NCI-H226 (cell line): ENCODE measurements at places on chromosomes 12 and 14.

DNA sequence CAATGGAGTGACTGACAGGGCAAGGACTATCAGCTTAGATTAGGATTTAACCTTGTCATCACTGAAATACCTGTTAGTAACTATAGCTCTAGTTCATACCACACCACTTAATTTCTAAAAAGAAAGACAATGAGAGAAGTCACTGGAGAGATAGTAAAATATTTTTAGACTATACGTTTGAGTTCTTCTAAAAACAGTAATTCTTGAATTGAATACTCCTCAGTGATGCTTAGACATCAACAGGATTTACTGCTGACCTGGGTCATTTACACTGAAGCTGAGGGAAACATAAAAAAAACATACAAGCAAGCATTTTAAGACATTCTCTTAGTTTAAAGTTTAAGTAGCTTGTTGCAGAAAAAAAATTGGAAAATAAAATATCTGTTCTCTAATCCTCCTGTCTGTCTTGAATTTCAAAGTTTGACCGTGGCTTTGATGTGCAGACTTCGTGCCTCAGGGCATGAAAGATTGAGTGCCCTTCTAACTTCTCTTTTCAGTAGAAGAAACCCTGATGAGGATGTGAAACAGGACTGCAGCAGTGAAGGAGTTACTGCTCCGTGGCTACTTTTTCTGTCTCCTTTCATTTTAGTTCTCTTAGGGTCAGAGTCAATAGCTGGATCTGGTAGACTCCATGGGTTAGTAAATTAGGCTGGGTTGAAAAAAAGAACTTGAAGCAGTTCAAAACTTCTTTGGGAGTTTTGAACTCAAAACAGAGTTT is 172.2 kb downstream of the PTPRO start:
- no peak for DNase-seq

DNA sequence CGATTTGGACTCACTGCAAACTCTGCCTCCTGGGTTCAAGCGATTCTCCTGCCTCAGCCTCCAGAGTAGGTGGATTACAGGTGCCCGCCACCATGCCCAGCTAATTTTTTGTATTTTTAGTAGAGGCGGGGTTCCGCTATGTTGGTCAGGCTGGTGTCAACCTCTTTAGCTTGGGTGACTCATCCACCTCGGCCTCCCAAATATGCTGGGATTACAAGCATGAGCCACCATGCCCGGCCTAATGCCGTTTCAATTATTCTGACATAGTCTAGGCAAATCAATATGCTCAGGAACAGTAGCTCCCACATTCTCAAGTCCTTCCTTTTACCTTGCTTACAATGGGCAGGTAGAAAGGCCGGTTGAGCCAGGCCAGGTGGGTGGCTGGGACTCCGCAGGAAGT is 82.0 kb upstream of the EEA1 start:
- DNase-seq, result no peak

DNA sequence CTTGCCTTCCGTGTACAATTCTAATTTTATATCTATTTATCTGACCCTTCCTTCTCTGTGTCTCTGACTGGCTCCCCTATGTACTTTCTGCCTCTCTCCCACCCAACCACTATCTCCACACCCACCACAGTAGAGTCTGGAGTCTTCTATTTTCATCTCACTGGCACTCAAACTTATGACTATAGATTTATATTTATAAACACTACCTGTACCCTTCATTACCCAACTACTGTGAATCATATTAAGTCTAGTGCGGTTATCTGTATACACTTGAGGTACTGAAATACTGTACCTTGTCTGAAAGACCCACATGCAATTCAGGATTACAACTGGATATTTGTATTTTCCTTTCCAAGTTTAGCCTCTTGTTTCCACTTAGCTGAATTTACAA is 36.1 kb downstream of the ATP2B1 start:
- no peak for DNase-seq

GRCh38 chr14:32709027-32709426 is 229.7 kb upstream of the NPAS3 start:
- DNase-seq, result peak; percentile 36

DNA sequence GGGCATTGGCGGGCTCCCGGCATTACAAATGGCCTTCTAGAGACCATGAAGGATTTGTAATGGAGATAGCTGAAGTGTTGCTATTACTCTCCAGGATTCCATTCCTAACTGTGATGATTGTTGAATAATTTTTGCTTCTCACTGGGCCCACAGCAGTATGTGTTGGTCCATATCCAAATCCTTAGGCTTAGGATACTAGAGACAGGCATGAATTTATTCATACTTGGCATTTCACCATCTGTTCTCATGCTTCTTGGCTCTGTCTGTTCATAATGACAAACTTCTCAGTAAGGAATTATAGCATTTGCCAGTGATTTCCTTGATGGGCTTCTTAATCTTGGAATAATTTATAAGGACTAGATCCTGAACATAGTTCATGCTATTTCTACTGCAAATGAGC is 832.9 kb downstream of the C12orf50 start:
- peak; percentile 30 for DNase-seq

GRCh38 chr14:95322651-95323050 is 2.9 kb upstream of the CLMN start:
- DNase-seq, result peak; percentile 18

DNA sequence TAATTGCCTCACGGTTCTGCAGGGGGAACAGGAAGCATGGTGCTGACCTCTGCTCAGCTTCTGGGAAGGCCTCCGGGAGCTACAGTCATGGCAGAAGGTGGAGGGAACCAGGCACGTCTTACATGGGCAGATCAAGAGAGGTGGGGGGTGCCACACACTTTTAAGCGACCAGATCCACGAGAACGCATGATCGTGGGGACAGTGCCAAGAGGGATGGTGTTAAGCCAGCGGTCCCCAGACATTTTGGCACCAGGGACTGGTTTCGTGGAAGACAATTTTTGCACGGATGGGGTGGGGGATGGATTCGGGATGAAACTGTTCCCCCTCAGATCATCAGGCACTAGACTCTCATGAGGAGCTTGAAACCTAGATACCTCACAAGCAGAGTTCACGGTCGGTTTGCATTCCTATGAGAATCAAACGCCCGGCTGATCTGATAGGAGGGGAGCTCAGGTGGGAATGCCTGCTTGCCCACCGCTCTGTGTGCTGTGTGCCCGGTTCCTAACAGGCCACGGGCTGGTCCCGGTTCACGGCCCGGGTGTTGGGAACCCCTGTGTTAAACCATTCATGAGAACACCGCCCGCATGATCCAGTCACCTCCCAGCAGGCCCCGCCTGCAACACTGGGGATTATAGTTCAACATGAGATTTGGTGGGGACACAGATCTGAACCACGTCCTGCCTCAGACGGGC is 96.9 kb downstream of the ADGRD1 start:
- DNase-seq, result no peak

DNA sequence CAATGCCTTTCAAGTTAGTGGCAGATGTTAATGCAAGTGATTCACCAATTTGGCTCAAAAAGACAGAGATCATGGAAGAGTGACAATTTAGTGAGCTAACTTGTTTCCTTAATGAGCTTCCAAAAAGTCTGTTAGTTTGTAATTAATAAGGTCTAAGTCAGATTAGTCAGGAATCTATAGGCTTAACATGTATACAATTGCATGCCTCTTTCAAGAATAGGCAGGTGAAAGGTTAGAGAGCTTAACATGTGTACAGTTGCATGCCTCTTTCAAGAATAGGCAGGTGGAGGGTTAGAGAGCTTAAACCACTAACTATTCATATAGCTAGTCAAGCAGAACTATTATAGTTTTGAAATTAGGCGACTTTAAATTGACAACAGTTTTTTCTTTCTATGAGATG is 663.8 kb downstream of the C12orf50 start:
- DNase-seq, result no peak

DNA sequence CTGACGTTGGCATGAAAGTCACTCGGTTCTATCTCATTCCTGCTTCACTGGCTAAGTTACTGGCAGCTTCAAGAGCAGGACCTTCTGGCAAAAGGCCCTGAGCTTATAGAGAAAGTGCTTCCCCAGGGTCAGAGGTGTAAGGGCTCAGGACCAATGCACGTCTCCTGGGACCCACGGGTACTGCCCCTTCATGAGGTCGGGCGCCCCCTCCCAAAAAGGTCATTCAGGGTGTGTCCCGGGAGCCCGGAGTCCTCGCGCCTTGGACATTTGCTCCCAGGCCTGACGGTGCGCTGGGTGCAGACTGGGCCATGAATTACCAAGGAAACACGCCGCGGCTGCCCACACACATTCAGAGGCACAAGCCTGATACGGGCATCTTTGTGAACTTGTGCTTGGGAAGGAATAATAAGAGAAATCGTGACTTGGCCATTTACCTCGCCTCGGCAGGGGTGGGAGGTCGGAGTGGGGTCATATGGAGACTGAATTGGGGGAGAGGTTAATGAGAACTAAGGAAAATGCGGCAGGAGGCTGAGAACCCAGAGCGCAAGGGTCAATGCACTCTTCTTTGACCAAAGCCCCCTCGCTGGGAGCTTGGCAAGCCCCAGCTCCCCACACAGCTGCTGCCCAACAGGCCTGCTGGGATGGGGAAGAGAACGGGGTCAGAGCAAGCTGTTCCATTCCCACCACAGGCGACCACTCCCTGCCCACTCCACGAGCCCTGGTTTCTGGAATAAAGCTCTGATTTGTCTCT is 15.7 kb upstream of the SLC6A12 start:
- DNase-seq, result no peak

GRCh38 chr12:56699020-56699661 is 11.1 kb upstream of the PTGES3 start:
- DNase-seq, result no peak

DNA sequence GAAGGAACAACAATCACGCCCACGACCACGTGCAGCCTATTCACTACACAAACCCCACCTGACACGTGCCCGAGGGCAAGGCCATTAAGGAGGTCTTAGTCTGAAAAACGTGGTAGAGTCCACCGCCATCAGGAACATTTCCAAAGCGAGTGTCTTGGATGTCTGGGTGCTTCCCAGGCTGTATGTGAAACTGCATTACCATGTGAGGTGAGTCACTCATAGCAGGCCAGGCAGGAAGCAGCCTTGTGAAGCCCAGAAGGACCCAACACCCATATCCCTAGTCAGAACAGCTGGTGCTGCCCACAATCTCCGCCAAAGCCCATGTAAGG is 3.3 kb upstream of the KRT79 start:
- peak; percentile 89 for DNase-seq

- DNase-seq, result no peak
Measured at GRCh38 chr14:31283153-31283552, 75.6 kb upstream of the HECTD1 start.

DNA sequence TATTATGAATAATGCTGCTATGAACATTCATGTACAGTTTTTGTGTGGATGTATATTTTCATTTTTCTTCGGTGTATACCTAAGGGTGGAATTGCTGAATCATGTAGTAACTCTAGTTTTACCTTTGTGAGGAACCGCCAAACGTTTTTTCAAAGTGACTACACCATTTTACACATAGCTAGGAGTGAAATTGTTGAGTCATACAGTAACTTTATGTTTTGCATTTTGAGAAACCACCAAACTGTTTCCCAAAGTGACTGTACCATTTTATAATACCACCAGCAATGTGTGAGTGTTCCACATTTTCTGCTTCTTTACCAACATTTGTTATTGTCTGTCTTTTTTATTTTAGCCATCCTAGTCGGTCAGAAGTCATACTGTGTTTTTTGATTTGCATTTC is 3.1 kb upstream of the TPH2 start:
- peak; percentile 8 for DNase-seq

- no peak for DNase-seq
Measured at GRCh38 chr12:65632131-65632855, 192.0 kb upstream of the HMGA2 start.

DNA sequence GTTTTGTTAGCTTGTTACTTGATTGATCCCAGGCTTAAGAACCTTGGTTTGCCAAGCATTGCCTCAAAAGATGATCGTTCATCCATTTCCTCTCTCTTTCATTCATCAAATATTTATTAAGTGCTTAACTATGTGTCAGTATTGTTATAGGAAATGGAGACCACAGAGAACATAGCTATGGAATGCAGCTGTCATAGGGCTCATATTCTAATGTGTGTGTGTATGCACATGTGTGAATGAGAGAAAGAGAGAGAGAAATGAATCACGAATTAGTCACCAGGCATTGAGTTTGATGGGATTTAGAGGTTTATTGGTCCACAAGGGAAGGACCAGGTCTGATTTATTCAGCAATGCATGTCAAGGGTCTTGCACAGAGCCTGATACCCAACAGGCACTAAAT is 71.0 kb upstream of the FBXO21 start:
- DNase-seq, result peak; percentile 33

DNA sequence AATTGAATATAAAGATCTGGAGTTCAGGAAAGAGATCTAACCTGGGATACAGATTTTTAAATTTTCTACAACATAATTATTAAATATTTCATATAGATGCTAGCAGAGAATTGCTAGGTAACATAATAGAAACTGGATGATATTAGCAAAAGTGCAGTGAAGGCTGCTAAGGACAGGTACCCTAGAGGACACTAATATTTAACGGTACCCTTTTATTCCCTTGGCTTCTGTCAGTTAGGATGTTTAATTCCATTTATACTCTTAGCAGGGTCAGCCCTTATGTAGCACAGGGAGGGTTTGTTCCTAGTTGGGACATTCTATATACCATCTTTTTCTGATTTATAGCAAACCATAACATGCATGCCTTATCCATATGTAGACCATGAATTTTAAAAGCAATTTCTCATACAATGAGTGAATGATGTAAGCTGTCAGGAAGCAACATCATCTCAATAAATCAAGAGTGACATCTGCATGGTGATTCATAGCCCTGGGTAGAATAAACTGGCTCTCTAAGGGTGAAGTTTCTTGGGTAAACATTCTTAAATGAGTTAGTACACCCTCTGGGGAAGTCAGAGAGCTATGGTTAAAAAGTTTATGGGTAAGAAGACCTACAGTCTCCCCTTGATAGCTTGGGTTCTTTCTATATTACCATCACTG is 404.4 kb upstream of the MGAT4C start:
- DNase-seq, result peak; percentile 94

DNA sequence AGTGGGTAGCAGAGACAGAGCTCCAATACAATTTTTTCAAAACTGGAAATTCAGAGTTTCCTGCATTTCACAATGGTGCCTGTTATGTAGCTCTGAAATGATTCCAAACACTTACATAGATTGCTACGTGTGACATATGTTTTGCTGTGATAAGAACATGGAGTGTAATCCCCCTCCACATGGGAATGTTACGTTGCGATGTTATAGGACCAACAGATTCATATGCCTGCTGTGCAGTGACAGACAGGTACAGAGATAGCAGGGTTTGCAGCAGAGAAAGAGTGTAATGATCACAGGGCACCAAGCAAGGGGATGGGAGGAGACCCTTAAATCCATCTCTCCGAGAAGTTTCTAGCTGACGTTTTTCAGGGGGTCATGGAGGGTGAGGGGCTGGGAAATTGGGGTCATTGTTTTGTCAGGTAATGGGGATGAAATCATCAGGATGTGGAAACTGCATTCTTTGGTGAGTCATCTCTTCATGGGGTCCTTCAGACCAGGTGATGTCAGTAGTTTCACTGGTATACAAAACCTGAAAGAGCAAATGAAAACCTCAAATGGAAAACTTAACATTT is 76.6 kb upstream of the OSBPL8 start:
- DNase-seq, result peak; percentile 75

- DNase-seq, result no peak
Measured at GRCh38 chr12:131747276-131748177, 36.6 kb downstream of the SFSWAP start.

GRCh38 chr14:87131879-87132278 is 861.1 kb downstream of the GALC start:
- DNase-seq, result no peak
